ENCODE measurements at places on chromosomes 3 and 15. TPM values are rescaled to one million over a fixed set of nuclear protein-coding genes. Genes with fewer than 3 reads are reported as not detected.

- DNase-seq = peak; percentile 13
Measured at GRCh38 chr3:145243875-145244274, 917.1 kb downstream of the PLOD2 start.

GRCh38 chr15:68421798-68422402 is 10.1 kb downstream of the ITGA11 start:
- peak; percentile 85 for DNase-seq

- DNase-seq = no peak
Measured at GRCh38 chr15:42710662-42711061, 26.3 kb downstream of the CDAN1 start.

- DNase-seq = no peak
Measured at GRCh38 chr3:23162934-23163333, 40.2 kb upstream of the UBE2E2 start.

DNA sequence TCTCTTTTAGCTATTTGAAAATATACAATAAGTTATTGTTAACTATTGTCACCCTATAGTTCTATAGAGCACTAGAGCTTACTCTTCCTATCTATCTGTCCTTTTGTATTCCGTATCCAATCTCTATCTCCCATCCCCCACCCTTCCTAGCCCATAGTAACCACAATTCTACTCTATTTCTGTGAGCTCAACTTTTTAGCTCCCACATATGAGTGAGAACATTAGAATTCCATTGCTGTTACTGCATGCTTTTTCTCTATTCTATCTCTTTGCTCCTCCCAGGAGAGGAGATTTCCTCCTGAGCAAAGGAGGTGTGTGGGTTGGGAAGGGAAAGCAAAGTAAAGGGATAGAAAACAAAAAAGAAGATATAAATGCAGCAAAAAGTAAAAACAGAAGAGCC is 105.6 kb upstream of the SLC4A7 start:
- no peak for DNase-seq

GRCh38 chr3:69994919-69995318 is 4.6 kb upstream of the SAMMSON start:
- no peak for DNase-seq

DNA sequence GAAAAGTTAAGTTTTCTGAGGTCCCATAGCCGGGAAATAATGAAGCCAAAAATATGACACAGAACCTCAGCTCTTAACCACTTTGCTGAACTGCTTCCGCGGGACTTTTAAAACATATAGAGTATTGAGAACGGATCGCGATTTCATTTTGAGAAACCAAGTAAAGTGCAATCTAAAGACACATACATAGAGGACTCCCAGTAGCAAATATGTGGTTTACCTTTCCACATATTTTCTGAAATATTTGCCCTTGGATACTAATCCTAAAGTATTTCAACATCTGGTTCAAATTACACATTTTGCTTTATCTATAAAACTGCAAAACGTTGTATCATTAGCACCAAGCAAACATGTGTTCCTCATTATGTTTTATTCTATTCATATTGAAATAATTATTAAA is 776.5 kb downstream of the ROBO2 start:
- no peak for DNase-seq

DNA sequence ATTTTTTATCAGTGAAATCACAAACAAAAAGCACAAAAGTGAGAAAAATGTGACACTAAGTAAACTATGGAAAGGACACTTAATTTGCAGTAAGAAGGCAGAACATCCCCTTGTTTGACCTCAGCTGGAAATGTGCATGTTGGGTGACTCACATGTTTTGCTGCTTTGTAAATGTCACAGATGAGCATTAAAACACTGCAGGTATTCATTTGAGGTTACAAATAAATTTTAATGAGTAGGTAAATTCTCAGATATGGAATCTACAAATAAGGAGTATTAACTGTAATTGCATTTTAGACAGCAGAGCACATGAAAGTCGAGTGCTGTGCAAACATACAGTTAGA is 20.3 kb downstream of the CHMP2B start:
- DNase-seq = no peak

DNA sequence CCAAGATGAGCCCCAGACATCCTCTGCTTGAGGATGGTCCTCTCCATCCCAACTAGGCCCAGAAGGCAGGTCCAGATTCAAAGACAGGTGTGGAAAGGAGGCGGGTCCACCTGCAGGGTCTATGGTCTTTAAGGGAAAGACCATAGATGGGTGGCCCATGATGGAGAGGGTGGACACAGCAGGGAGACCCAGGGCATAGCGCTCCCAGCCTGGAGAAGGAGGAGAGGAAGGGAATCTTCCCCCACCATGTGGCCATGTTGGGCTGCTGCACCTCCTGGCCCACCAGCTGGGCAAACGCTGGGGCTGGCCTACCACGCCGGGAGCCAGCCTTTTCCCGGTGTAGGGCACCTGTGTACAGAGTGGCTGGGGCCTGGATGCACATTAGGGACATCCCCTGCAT is 265.2 kb upstream of the TLE3 start:
- peak; percentile 43 for DNase-seq

DNA sequence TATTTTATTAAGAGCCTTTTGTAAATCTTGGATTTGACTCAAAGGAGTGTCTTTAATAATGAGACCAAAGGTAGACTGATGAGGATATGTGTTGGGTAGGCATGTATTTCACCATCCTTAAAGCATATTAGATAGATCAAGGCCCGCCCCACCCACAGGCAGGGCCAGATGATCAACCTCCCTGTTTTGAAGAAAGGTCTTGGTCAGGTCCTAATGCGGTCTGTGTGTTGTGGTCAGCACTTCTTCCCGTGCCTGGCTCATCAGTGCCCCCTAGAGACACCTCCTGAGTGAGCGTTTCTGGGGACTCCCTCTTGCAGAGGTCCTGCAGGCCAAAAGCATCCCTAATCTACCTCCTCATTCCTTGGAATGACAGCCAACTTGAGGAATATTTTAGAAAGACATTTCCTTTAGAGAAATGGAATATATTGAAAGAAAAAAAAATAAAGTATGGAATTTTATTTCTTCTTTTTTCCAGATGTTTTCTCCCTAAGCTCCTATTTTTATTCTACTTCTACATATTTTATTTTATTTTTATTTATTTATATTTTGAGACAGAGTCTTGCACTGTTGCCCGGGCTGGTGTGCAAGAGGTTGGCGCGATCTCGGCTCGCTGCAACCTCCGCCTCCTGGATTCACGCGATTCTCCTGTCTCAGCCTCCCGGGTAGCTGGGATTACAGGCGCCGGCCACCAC is 6.0 kb downstream of the TM4SF4 start:
- DNase-seq = peak; percentile 87

GRCh38 chr3:150248116-150248887 is 159.8 kb upstream of the TSC22D2 start:
- DNase-seq = peak; percentile 90

DNA sequence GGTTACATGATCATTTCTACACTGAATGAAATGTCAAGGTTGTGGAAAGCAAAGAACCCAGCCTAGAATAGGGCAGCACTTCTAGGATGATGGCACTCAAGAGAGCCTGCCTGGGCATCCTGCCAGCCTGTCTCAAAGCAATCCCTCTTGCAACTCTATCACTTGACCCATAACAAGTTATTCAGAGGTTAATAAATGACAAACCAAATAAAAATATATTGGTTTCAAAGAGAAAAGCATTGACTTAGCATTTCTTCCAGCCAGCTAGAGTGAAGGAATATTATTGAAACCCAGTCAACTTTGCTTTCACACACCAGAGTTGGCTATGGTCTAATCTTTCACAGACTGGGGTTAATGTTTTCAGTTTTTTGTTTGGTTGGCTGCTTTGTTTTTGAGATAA is 214.6 kb upstream of the UBE2E2 start:
- DNase-seq = no peak

DNA sequence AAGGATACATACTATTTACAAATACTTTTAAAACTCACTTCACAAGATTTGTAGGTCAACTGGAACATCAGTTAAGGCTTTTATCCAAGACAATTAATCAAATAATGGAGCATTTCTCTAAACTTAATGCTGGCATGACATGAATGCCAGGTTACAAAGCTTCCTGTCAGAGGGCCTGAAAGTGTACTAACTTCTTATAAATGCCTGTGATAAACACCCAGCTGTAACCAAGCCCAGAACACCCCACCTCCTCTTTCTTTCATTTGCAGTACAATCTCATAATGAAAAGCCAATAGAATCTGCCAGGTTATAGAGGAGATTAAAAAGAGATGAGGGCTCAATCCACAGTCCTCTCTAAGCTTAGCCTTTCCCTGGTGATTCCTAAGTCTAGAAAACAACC is 214.4 kb downstream of the OSBPL10 start:
- DNase-seq = no peak

GRCh38 chr15:69421498-69421897 is 7.3 kb downstream of the KIF23 start:
- peak; percentile 72 for DNase-seq

GRCh38 chr15:89472785-89473256 is 23.6 kb downstream of the RHCG start:
- peak; percentile 35 for DNase-seq

- no peak for DNase-seq
Measured at GRCh38 chr3:39762537-39763070, 46.8 kb upstream of the MYRIP start.

Gene RAD51
- total RNA-seq = 15.7 TPM

Gene NR2F2
- 18.7 TPM for total RNA-seq

Gene KLHL40
- not detected for total RNA-seq

All from RPMI7951 (cell line).